CD8-positive, alpha-beta memory T cell (primary cell): ENCODE measurements at places on chromosomes 6 and 20. TPM values are rescaled to one million over a fixed set of nuclear protein-coding genes. Genes with fewer than 3 reads are reported as not detected.

- H3K27ac ChIP-seq = no peak overlapping the region
- no peak for DNase-seq
Observed at GRCh38 chr6:105209950-105210706, 30.3 kb upstream of the POPDC3 start.

- no peak for DNase-seq
- no peaks in the 10 kb centered on the region for H3K36me3 ChIP-seq
- H3K27ac ChIP-seq = no peak overlapping the region
- no peaks in the 10 kb centered on the region for H3K27me3 ChIP-seq
- no peak overlapping the region for H3K4me3 ChIP-seq
Observed at GRCh38 chr20:56750430-56750829, 121.3 kb downstream of the TFAP2C start.

DNA sequence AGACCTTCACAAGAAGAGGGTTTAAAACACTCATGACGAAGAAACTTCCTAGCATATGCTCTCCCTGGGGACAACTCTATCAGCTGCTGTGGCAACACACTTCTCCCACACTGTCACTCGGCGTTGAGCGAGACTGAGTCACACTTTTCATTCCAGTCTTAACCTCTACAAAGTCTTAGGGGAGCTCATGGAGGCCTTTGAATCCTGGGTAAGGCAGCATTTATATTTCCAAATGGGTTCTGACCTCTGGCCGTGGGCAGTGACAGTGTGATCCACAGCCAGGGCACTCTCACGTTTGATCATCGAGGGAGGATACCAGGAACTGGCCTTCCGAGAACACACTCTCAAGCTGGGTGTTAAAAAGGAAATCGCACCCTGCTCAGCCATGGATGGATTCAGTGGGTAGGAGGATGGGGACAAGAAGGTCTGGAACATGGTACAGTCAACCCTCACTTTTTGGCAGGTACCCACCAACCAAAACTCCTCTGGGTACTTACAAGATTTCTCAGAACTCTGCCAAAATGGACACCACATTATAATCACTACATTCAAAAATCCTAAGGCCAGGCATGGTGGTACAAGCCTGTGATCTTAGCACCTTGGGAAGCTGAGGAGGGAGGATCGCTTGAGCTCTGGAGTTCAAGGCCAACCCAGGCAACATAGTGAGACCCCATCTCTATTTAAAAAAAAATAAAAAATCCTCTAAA, 19.6 kb downstream of the RRBP1 start:
- no peak overlapping the region for H3K27ac ChIP-seq
- no peak overlapping the region for H3K4me3 ChIP-seq
- no peaks in the 10 kb centered on the region for H3K27me3 ChIP-seq

Gene MUC21
- total RNA-seq = not detected

DNA sequence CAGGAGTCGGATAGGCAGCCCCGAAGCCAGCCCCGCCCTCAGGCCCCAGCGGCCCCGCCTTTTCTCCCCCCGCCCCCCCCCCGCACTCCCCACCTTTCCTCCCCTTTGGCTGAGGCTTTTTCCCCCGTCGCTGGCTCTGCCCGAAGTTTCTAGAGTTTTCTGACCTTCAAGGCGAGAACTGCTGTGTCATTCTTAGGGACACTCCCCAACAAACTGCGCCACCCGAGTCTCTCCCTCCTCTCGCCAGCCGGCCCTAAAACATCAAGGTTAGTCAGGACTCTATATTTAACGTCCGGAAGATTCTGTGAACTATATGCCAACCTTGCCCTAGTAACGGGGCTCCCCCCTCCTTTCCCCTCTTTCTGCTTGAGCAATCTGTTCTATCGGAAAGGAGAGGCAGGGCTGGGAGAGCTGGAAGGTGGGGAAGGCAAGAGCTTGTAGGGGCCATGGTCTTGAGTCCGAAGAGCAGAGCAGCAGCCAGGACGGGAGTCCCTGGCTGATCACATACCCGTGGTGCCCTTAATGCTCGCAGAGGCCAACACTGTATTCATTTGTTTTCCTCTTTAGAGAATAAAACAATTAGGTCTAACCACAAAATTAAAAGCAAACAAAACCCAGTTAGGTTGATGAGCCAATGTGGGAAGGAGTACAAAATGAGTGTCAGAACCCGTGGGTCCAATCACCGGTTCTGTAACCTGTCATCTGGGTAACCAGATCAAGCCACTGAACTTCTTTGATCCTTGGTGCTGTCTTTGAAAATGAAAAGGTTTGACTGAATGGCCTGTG, 5.3 kb upstream of the HSPA1B start:
- H3K27ac ChIP-seq = peak overlapping the region; percentile 93
- peaks cover 50% of the 10 kb centered on the region for H3K4me1 ChIP-seq
- H3K27me3 ChIP-seq = no peaks in the 10 kb centered on the region
- peak overlapping the region; percentile 90 for H3K4me3 ChIP-seq
- H3K36me3 ChIP-seq = no peaks in the 10 kb centered on the region

Gene RNF144B
- 0.98 TPM for total RNA-seq

DNA sequence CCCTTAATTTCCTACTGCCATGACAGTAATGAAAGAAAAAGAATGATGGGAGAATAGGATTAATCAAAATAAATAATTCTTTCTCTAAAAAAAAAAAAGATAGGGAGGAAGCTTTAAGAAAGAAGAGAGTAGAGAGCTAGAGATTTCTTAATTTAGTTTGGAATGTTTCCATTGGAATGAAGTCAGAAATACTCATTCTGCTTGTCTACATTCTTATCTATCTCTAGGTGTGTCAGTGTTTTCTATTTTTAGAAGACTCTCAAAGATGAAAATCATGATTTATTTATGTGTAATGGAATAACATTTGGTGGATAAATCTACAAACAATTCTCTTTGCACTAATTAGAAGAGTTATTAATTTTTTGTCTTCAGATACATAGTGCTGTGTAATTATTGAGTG, 38.0 kb upstream of the HIVEP1 start:
- no peaks in the 10 kb centered on the region for H3K36me3 ChIP-seq
- no peak overlapping the region for H3K4me3 ChIP-seq
- no peak overlapping the region for H3K27ac ChIP-seq
- H3K4me1 ChIP-seq = no peaks in the 10 kb centered on the region

GRCh38 chr6:132789396-132789776, 9.1 kb downstream of the SLC18B1 start:
- no peak for DNase-seq
- no peaks in the 10 kb centered on the region for H3K27me3 ChIP-seq
- no peak overlapping the region for H3K4me3 ChIP-seq
- no peaks in the 10 kb centered on the region for H3K4me1 ChIP-seq

Gene APOM
- 2.4 TPM for total RNA-seq

Gene FAM162B
- not detected for total RNA-seq

DNA sequence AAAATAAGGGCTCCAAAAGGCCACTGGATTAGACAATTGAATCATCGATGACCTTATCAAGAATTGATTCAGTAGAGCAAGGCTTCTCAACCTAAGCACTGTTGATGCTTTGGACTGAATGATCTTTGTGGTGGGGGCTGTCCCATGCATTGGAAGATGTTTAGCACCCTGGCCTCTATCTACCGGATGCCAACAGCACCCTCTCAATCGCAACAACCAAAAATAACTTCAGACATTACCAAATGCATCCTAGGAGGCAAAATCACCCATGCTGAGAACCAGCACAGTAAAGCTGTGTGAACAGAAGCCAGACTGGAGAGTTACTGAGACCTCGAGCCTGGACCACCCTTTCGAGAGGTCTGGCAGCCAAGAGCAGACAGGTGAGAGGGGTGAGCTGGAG, 67.5 kb downstream of the TBC1D7 start:
- no peaks in the 10 kb centered on the region for H3K4me1 ChIP-seq
- no peaks in the 10 kb centered on the region for H3K27me3 ChIP-seq
- H3K4me3 ChIP-seq = no peak overlapping the region
- no peak overlapping the region for H3K27ac ChIP-seq

DNA sequence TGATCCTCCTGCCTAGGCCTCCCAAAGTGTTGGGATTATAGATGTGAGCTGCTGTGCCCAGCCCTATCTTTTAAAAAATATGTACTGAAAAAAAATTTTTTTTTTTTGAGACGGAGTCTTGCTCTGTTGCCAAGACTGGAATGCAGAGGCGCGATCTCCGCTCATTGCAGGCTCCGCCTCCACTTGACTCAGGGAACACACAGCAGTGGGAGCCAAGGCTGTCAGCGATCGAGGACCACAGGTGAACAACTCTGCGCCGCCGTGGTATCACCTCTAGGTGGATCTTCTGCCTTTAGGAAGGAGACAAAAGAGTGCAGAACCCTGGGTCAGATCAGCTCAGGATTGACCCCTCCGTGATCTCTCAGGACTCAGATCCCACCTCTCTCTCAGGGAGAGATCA, 13.7 kb downstream of the RAET1E start:
- H3K27ac ChIP-seq = no peak overlapping the region
- no peak for DNase-seq
- H3K36me3 ChIP-seq = no peaks in the 10 kb centered on the region
- no peak overlapping the region for H3K4me3 ChIP-seq
- no peaks in the 10 kb centered on the region for H3K4me1 ChIP-seq

- H3K27ac ChIP-seq = no peak overlapping the region
- H3K36me3 ChIP-seq = no peaks in the 10 kb centered on the region
- no peak for DNase-seq
- H3K4me3 ChIP-seq = no peak overlapping the region
- no peaks in the 10 kb centered on the region for H3K4me1 ChIP-seq
Observed at GRCh38 chr6:154683756-154684523, 49.3 kb upstream of the SCAF8 start.

Gene KCNG1
- total RNA-seq = 4.5 TPM

Gene AK9
- total RNA-seq = 5.6 TPM

- H3K27me3 ChIP-seq = no peaks in the 10 kb centered on the region
- H3K4me1 ChIP-seq = no peaks in the 10 kb centered on the region
- no peak for DNase-seq
- H3K4me3 ChIP-seq = no peak overlapping the region
- H3K36me3 ChIP-seq = no peaks in the 10 kb centered on the region
Observed at GRCh38 chr6:46677314-46677654, 10.4 kb upstream of the TDRD6 start.

Gene RAMACL
- 0.13 TPM for total RNA-seq

DNA sequence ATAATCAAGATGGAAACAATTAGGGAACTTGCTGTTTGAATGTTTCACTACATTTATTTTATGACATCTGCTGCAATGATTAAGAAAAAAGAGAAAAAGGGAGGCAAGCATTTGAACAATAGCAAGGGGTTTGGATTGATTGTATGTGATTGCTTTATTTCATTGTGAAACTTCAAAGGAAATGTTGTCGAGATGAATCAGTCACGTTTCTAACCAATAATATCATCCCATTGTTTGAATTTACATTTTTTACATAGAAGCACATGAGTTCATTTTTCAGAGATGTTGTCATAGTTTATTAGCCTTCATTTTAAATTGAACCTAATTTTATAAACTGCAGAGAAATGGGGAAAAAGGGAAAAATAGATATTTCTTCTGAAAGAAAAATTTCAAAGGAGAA, 572.0 kb downstream of the KIF16B start:
- no peaks in the 10 kb centered on the region for H3K36me3 ChIP-seq
- DNase-seq = no peak
- no peaks in the 10 kb centered on the region for H3K4me1 ChIP-seq
- no peak overlapping the region for H3K27ac ChIP-seq
- no peak overlapping the region for H3K4me3 ChIP-seq
- H3K27me3 ChIP-seq = no peaks in the 10 kb centered on the region

- no peak overlapping the region for H3K27ac ChIP-seq
- DNase-seq = peak; percentile 29
- H3K36me3 ChIP-seq = no peaks in the 10 kb centered on the region
- H3K4me3 ChIP-seq = peak overlapping the region; percentile 33
Observed at GRCh38 chr6:69816026-69816425, 19.2 kb upstream of the LMBRD1 start.

DNA sequence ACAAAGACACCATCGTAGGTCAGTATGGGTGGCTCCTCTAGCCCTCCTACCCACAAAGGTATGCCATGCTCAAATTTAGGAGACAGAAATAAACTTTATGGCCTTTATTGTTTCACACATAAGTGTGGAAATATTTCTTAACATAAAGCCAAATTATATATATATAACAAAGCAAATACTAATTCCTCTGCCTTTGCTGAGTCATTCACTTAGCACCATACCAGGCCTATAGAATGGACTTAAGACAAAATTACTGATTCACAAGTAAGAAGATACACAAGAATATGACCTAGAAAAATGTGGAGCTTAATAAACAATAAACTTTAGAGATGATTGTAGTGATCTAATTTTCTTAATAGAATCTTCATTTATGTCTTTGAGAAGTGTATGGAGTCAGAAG, 5.2 kb downstream of the FRK start:
- H3K4me3 ChIP-seq = no peak overlapping the region
- H3K27ac ChIP-seq = no peak overlapping the region
- no peaks in the 10 kb centered on the region for H3K36me3 ChIP-seq
- no peaks in the 10 kb centered on the region for H3K4me1 ChIP-seq

DNA sequence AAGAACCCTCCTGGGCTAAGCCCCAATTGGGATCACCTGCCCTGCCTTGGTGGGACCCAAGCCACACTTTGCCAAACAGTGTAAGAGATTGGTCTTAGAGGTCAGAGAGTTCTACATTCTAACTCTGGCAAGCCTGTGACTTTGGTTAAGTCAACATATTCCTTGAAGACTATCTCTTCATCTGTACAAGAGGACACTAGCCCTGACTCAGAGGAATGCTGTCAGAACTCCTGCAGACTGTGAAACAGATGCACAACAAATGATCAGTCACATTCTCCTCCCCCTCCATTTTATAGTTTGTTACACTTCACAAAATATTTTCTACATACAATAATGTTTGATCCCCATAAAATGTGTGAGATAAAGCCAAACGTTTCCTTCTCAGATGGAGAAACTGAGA, 91.7 kb upstream of the EPB41L1 start:
- no peaks in the 10 kb centered on the region for H3K27me3 ChIP-seq
- H3K27ac ChIP-seq = no peak overlapping the region
- DNase-seq = no peak
- H3K36me3 ChIP-seq = no peaks in the 10 kb centered on the region

DNA sequence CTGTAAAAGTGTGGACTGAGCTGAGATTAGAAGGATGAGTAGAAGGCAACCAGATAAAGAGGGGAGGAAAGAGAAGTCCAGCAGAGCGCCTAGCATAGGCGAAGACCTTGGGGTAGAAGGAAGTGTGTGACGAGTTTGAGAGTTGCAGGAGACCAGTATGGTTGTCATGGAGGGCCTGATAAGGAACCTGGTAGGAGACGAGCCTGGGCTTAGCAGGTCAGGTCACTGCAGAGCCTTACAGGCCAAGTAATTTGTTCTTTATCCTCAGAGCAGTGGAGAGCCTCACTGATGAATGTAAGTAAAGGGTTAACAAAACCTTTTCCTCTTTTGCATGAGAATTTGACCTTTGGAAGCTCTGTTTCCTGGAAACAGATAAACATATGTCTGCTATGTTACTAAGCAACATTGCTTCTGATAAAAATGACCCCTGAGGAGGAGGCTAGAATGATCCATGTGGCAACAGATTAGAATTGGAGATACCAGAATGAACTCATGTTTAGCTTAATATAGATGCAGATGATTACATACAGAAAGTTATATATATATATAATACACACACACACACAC, 2.9 kb upstream of the TMEM74B start:
- no peak overlapping the region for H3K4me3 ChIP-seq
- H3K4me1 ChIP-seq = no peaks in the 10 kb centered on the region
- no peak for DNase-seq
- H3K36me3 ChIP-seq = no peaks in the 10 kb centered on the region
- H3K27ac ChIP-seq = peak overlapping the region; percentile 48

Gene ASIP
- not detected for total RNA-seq
